ENCODE measurements at places on chromosomes 6 and 20.

- DNase-seq, result no peak
Observed at GRCh38 chr6:169502445-169502844, 199.4 kb downstream of the WDR27 start.

DNA sequence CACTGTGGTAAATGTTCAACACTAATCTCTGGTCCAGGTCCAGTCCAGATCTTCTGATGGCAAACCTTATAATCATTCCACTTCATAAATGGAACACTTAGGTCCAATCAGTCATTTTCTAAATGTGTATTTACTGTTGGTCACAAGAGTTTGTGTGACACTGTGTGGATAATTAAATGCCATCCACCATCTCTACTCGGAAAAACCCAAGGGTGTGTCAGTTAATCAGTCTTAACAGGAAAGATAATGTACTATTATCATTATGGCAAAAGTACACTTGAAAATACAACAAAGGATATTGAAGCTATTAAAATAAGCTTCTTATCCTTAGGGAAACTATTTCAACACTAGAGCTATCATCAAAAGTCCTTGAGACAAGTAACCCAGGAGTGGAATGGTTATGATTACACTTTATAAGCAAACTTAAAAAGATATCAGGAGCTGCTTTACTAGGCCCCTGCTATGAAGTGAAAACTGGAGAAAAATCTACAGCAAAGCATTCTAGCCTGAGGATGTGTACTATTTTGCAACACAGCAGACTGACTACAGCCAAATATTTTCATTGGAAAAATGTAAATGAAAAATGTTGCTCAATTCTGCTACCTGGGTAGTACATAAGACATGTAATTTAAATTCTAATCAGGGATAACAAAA lies 227.9 kb downstream of the LAMA2 start:
- DNase-seq, result no peak

DNA sequence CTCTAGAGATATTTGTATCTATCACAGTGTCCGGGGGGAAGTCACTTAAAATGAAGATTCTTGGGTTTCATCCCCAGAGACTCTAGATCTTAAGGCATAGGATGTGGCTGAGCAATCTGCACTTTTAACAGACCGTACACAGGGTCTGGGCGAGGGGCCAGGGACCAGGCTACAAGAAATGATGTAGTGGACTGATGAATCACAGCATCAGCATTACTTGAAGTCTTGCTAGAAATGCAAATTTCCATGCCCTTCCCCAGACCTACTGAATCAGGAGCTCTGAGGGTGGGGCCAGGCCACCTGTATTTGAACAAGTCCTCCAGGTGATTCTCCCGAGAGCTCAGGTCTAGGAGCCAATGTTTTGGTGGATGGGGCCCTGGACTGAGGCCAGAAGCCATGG lies 168.4 kb downstream of the DOK5 start:
- DNase-seq, result no peak

- DNase-seq, result no peak
Observed at GRCh38 chr6:131910956-131911355, 40.2 kb downstream of the CCN2 start.

DNA sequence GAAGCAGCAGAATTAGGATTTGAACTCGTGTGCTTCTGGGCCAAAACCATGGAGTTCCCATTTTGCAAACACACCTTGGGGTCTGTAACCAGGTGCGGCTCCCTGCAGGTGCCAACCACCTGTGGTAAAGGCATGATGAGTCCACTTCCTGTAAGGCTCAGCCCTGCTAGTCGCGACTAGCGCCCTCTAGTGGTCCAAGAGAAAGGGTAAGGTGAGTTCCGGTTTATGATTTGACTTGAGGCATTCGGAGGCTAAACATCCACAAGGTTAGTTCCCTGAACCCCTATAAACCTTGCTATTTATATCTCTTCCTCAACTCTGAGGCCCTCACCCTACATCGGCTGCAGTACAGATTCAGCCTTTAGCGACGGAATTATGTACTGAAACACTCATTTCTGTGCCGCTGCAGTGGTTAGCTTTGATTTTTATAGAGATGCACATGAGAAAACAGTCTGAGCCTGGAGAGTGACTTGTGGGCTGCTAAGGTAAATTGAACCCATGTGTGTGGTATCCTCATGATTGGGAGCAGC lies 173.4 kb downstream of the PLCB1 start:
- peak; percentile 89 for DNase-seq

DNA sequence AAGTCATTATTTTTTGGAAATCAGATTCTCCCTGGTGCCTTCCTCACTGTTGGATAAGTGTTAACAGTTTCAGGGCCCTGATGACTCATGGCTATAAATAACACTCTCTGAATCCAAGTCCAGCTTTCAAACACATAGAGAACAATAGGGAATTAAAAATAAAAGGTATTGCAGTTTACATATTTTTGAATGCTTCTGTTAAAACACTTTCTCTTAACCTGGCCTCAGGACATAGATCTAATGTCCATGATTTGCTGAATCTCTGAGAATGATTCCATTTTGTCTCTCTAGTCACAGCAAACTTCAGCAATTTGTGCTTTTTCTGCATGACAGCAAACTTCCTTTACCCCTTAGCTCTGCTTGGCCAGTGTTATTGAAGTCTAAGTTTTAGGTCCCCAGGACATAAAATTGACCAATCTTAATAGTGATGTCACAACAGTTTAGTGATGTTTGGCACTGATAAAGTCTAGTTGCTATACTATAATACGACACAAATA lies 1192.4 kb upstream of the CITED2 start:
- no peak for DNase-seq

GRCh38 chr20:44523746-44524145 lies 1.9 kb upstream of the SERINC3 start:
- DNase-seq, result no peak

GRCh38 chr6:34360556-34360955 lies 31.9 kb downstream of the NUDT3 start:
- DNase-seq, result no peak
